GM03348 (cell line): ENCODE measurements at places on chromosomes 6 and 20.
A peak's percentile ranks its signal among the peaks of the same experiment; 100 is the strongest.

DNA sequence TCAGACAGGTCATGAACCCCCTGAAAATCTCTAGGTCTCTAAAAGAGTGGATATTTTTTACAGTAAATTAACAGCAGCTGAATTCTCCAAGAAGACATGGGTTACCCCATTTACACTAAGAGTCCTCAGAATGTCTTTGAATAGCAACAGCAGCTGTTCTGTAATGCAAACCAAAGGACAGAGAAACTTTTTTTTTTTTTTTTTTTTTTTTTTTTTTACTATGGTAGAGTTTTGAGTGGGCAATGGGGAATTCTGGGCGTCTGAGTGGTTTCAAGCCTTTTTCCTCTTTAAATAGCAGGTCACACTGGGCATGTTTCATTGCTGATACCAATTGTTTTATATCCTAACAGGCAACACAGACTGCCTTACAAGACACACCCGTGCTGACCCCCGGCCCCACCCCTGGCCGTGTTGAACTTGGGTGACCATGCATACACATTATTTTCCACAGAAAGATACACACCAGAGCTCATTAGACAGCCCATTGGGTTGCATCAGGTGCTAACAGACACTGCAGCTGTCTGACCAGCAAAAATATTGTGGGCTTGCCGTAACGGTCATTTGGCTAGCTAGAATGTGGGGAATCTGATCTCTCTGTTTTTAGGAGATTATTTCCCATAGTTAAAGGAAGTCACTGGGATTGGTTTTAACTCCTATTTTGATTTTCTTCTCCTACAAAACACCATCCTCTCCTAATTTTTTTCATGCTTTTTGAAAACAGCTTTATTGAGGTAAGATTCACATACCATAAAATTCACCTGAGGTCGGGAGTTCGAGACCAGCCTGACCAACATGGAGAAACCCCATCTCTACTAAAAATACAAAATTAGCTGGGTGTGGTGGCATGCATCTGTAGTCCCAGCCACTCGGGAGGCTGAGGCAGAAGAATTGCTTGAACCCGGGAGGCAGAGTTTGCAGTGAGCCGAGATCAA, 26.7 kb upstream of the IRF4 start:
- DNase-seq: no peak

- DNase-seq: no peak
Measured at GRCh38 chr6:40128127-40128526, 193.9 kb upstream of the MOCS1 start.

- DNase-seq: no peak
Measured at GRCh38 chr6:131225127-131225526, 89.9 kb downstream of the AKAP7 start.

- no peak for DNase-seq
Measured at GRCh38 chr6:2116496-2116895, 128.9 kb downstream of the GMDS start.

DNA sequence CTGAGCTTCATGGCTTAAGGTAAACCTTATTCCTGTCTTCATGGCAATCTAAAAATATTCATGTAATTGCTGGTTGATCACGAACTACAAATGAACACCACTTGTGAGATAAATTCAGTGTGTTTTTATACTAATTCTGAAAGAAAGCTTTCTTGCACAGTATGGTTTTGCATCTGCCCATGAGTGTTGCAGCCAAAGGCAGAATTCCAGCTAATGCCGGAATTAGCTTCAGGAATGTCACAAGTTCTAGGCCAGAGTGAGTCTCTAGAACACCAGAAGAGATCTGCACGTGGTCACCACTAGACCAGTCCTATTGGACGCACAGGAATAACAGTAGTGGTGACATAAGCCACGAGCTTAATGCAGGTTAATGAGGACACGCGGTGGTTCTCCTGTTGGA, 223.7 kb downstream of the CDH4 start:
- no peak for DNase-seq

GRCh38 chr6:104462811-104463599, 396.7 kb downstream of the HACE1 start:
- no peak for DNase-seq

- no peak for DNase-seq
Measured at GRCh38 chr6:20698675-20699074, 164.4 kb downstream of the CDKAL1 start.

- no peak for DNase-seq
Measured at GRCh38 chr6:37463110-37463509, 30.1 kb downstream of the CMTR1 start.

- DNase-seq: no peak
Measured at GRCh38 chr6:158996856-158997255, 3.1 kb downstream of the RSPH3 start.

DNA sequence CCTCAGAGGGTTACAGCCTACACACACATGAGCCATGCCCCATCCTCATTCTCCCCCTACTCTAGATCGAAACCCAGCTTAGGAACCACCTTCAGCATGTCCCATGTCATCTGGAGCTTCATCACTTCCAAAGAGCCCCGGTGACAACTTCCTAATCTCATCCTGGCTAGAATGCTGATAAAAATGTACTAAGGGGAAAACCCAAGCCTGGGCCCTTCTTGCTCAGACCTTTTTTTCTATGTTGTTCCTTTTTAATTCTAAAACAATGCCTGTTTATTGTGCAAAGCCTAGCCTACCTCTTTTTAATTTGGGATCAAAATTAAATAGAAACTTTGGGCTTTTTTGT, 44.1 kb upstream of the NT5E start:
- no peak for DNase-seq

GRCh38 chr6:77462359-77463307, 658 bp downstream of the HTR1B start:
- DNase-seq: no peak

GRCh38 chr20:46050444-46050843, 21.4 kb downstream of the SLC12A5 start:
- no peak for DNase-seq

- DNase-seq: no peak
Measured at GRCh38 chr20:31984981-31985471, 17.1 kb downstream of the XKR7 start.

DNA sequence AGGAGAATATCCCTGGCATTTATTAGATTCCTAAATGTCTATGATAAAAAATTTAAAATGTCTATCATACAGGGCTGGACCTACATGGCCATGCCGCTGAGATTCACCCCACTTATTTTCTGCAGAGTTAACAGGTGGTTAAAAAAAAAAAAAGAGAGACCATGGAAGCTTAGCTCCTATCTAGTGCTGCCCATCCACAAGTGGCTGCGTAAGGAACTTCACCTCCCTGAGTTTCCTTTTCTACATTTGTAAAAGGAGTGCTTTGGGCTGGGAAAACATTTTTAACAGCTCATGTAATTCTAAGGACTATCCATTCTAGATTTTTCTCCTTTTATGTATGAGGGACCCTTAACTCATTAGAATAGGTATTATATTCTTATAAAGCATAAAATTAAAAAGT, 534.1 kb downstream of the MMUT start:
- DNase-seq: no peak

GRCh38 chr6:100035873-100036653, 42.0 kb upstream of the MCHR2 start:
- no peak for DNase-seq

DNA sequence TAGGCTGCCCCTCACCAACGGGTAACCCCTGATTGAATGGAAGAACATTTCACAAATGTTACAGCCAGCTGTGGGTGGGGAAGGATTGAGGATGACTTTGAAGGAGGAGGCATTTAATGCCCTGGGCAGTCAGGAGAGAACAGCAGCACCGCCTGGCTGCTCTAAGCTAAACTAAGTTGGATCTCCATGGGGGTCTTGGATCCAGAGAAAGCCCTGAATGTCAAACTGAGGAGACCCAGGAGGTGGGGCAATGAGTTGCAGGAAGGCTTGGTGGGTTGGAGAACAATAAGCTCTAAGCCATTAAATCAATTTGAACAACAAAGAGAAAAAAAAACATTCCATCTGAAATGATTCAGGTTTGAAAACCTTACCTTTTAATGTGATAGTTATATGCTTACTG, 35.4 kb downstream of the TMX4 start:
- DNase-seq: no peak

- no peak for DNase-seq
Measured at GRCh38 chr6:32964776-32965175, 3.6 kb upstream of the BRD2 start.

DNA sequence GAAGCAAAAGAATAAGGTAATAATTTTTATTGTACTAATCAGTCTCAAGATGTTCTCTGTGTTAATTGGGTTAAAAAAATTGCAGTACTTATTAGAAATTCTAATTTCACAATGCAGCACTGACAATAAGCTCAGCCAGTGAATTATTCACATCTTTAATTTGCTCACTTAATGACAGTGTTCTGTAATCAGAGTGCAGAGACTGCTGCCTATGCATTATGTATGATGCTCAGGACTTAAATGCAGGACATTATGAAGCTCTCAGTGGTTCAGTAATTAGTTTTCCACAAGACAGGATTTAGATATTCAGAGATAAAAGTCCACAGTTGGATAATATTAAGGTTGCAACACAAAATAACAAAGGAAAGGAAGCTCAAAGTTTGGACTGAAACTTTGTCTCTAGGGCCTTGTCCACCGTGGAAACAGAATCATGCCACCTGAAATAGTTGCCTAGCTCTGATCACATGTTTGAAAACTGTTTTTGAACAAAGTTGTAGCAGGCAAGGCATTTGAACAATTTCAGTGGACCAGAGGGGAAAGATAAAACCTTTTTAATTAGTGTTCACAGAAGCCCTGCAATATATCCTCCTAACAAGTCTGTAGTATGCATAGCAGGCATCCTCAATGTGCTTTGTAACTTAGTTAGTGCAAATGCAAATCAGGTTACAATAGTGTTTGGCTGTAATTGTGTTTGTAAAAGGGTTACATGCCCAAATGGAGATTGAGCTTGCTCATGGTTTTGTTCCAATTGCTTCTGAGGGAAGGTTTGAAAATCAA, 23.7 kb upstream of the MMS22L start:
- DNase-seq: no peak

- DNase-seq: peak; percentile 76
Measured at GRCh38 chr6:32195902-32196681, 3.6 kb upstream of the GPSM3 start.

GRCh38 chr6:35970181-35970580, 49.3 kb upstream of the SRPK1 start:
- DNase-seq: peak; percentile 70

DNA sequence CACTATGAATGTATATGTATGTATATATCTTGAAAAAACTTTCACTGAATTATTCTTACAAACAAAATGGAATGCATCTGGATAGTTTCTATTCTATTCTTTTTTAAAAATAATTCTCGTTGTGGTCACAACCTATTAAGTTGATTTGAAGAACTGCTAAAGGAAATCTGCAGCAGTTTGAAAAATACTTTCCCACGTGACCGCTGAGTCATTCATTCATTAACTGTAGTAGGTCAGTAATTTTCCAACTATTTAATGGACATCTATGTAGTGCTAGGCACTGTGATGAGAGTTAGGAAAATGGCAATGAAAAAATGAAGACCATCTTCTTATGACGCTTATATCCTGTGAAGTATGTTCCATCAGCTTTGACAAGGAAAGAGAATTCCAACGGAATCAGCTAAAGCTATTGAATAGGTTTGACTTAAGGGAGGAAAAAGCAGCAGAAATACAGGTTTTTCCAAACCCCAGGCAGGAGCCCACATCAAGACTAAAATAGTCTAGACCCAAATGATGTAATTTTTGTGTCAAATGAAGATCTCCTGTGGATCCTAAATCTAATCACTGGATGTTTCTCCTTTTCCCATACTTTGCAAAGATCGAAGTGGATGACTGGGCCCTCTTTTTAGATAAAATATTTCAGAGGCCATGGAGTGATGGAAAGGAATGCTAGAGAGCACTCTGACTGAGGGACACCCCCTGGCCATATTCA, 4.1 kb upstream of the EFHC1 start:
- no peak for DNase-seq

GRCh38 chr6:150713931-150714330, 114.2 kb downstream of the PLEKHG1 start:
- DNase-seq: no peak

DNA sequence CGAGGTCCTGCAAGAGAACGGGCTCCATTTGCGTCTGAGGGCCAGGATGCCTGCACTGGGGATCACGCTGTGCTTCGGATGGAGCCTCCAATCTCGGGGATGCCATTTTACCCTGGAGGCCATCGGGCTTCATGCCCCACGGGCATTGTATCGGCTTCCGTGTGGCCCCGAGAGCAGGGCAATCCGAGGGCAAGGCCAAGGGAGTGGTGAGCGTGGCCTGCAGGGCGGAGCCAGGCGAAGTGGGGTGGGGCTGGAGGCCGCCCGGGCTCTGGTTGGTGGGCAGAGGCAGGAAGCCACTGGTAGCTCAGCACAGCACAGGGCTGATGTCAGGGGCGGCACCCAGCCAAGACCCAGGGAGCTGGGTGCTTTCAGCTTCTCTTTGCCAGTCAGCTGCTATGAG, 57.5 kb upstream of the BHLHE23 start:
- DNase-seq: peak; percentile 47

DNA sequence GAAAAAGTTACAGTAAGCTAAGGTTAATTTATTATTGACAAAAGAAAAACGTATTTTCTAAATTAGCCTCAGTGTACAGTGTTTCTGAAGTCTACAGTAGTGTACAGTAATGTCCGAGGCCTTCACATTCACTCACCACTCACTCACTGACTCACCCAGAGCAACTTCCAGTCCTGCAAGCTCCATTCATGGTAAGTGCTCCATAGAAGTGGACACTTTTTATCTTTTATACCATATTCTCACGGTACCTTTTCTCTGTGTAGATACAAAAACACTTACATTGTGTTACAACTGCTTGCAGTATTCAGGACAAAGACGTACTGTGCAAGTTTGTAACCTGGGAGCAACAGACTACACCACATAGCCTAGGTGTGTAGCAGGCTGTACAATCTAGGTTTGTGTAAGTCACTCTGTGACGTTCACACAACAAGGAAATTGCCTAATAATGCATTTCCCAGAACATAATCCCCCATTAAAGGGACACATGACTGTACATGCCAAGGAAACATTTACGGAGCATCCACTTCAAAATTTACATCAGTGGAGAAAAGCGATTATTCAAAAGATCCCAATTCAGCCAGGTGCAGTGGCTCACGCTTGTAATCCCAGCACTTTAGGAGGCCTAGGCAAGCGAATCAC, 133.4 kb downstream of the BANF2 start:
- no peak for DNase-seq

GRCh38 chr6:42257614-42258013, 40.0 kb upstream of the MRPS10 start:
- DNase-seq: no peak

- no peak for DNase-seq
Measured at GRCh38 chr20:62835931-62836861, 19.3 kb downstream of the COL9A3 start.

GRCh38 chr6:113842165-113842564, 15.0 kb upstream of the MARCKS start:
- peak; percentile 51 for DNase-seq

- peak; percentile 79 for DNase-seq
Measured at GRCh38 chr6:4134841-4135664, at the start of gene ECI2. TSS of gene ECI2 (minus strand) at chr6:4135575. CDS start at chr6:4135560, 15 bp downstream.

GRCh38 chr20:60667641-60668040, 584.4 kb upstream of the CDH4 start:
- DNase-seq: no peak

DNA sequence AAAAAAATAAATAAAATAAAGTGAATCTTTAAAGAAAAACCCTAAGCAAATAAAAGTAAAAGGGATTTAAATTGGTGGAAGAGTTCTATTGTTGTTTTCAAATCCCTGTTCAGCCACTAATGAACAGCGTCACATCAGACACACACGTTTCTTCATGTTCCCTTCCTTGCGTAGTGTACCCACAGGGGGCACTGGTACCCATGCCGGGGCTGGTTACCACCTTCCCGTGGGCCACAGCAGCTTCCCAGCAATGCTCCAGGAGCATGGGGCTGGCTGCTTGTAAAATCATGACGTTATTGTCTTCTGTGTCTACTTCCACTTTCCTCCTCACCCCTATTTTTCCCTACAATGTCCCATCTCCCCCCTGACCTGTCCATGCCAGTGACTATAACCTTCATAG, 988.7 kb downstream of the KIF16B start:
- no peak for DNase-seq
